ENCODE measurements at places on chromosomes 4 and X.
A peak's percentile ranks its signal among the peaks of the same experiment; 100 is the strongest.

DNA sequence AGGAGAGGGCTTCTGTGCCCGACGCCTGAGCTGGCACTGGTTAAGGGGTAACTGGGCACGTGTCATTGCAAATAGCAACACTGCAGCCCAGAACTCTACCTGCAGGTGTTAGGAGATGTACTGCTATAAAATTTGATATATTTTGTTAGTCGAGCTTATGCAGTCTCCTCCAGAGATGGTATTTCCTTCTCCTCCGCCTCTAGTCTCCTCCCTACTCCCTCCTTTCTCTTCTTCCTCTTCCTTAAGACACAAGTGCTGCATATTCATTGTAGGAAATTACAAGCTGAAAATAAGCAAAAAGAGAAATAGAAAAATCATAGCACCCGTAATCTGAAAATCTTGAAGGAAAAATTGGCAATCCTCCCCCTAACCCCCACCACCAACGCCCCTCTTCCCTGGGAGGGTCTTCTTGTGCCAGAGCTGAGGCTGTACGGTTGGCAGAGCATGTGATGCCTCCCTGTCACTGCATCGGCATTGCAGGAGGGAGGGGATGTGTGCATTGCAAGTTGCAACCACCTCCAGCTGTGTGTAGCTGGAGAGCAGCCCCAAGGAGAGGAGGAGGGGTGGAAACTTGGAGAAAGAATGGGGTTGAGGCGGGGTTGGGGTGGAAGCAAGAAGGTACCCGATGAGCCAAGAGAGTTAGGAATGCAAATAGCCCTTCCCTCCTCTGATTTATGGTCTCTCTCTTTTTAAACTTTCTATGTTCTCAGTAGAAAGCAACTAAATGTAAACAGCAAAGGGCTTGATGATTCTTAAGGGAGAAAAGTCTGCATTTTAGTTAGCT lies 48.3 kb upstream of the MND1 start:
- DNase-seq, result peak; percentile 47

GRCh38 chr4:10589799-10590198 lies 94.8 kb downstream of the CLNK start:
- no peak for DNase-seq

DNA sequence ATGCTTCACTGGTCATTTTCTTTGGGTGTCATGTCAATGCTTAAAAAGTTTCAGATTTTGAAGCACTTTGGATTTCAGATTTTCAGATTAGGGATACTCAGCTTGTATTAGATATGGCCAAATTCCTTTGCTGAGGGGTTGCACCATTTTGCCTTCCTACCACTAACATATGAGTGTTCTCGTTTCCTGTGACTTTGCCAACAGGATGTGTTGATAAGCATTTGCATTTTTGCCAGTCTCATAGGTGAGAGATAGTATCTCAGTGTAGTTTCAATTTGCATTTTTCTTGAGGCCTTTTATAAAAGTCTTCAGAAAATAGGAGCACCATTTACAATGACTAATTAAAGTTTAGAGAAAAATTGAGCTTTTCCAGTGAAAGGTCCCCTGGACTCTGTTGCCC lies 71.6 kb upstream of the CLCN4 start:
- DNase-seq, result no peak

DNA sequence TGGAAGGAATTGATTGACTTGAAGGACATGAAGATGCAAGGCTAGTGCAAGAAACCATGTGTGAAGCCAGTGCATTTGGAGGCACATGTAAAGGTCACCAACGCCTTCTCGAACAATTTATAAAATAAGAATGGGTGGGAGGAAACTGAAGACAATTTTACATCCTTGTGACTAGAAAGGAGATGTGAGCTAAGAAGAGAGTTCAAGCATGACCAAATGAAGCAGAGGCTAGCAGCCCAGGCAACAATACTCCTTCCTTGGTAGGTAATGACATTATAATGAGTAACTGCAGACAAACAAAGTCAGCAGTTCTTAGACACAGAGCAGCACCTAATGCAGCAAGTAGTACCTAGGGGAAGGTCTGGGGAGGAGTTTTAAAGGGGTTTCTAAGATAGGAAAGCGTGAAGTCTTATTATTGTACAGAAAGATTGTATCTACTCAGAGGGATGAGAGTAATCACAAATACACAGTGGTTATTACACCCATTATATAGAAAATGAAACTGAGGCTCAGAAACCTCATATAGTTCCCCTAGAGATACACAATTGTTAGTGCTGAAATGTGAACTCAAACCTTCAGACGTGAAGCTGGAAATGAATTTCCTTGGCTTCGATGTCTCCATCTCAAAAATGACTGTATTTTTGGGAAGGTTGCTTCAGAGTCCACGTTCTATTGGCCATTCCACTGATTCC lies 56.1 kb downstream of the ATXN3L start:
- no peak for DNase-seq

DNA sequence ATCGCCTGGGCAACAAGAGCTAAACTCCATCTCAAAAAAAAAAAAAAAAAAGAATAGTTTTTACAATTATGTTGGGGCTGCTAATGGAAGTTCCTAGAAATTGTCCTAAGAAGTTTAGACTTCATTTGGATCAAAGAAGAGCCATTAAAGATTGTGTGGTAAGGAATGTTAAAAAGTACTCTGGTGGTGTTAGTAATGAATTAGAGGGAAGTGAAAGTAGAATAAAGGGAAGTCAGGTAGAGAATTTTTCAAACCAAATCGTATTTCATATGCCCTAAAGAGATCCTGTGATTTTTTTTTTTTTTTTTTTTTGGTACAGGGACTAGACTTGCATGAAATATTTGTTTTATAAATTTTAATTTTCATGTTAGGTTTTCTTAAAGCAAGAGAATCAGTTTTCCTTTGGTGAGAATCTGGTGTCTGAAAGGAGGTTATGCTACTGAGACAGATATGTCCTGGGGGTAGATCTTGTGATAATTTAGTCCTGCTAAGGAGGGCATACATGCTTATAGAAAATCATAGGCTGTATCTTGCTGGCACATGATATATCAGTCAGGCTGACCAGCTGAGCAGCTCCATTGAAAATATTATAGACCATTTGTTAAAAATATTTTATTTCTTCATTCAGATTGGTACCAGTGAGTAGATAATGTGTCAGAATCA lies 10.7 kb downstream of the SEC24B start:
- DNase-seq, result no peak

GRCh38 chr4:58119298-58119697 lies 1009.1 kb upstream of the IGFBP7 start:
- no peak for DNase-seq

- peak; percentile 9 for DNase-seq
Observed at GRCh38 chr4:121096629-121097028, 24.3 kb upstream of the NDNF start.
